ENCODE measurements at places on chromosomes 3 and 15.

DNA sequence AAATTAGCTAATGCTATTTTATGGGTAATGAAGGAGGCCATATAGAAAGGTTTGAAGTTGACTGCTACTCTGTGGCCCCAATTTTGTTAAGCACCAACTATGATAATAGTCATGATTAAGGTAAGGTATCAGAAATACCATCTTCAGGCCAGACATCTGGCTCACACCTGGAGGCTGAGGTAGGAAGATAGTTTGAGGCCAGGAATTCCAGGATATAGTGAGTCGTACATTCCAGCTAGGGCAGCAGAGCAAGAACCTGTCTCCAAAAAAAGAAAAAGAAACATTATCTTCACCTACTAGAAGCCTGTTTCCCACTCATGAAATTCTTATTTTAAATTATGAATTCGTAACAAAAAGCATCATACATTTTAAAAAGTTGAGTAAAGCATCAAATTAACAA, 64.4 kb downstream of the LRRC28 start:
- no peak for DNase-seq

- no peak for DNase-seq
Observed at GRCh38 chr3:179079537-179079936, 7.9 kb upstream of the ZMAT3 start.

DNA sequence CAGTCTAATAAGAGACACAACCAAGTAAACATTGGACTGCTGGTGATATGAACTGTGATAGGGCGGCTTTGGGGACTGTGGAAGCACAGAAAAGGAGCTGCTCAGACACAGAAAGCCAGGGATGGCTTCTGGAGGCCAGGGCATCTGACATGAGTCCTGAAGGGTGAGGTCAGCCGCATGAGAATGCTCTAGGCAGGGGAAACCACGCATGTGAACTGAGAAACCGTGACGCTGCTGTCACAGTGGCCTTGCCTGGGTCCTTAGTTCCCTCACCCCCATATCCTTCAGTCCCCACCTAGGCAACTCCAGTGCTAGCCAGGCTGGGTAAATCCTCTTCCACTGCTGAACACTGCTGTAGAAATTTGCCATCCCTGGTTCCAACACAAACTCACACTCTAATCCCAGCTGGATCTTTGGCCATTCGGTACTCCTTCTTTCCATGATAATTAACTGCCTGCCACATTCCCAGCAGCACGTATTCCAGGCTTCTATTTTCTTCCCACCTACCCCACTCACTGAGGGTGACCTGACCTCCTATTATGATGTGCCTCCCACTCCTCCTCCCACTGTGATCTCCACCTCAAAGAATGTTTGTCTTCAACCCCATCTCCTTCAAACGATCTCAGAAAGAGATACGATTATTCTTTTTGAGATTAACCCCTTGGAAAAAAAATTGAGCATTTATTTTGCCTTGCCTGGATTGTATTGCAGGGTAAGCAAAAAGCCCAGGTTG, 31.4 kb downstream of the CRYGS start:
- DNase-seq: no peak

DNA sequence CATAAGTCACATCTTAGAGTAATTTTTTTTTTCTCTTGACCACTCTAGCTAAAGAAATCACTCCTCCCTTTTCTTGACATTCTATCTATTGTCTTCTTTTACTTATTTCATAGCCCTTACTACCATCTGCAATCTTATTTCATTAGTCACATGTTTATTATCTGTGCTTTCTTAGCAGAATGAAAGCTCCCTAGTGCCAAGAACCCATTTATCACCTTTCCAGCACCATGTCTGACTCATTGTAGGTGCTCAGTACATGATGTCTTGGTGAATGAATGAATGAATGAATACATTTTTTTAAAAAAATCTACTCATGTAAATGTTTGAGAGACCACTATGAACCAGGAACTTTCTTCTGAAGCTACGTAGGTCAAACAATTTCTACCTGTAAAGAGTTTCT, 157.2 kb downstream of the CADPS start:
- no peak for DNase-seq

GRCh38 chr15:54547491-54547890, 569.2 kb downstream of the UNC13C start:
- DNase-seq: no peak

DNA sequence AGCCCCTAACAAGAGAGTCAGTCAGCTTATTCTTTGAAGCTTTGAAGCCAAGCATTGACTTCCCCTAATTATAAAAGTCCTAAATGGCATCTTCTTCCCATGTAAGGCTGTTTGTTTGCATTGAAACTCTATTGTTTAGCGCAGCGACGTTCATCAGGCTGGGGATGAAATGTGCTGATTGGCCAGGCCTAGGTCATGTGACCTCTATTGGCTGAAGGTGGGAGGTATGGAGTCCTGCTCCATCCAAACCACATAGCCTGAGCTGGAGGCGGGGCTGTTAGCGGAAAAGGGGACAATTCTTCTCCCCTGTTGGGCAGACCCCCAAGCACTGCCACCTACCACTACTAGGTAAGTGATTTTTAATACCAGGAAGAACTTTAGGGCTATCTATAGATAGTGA, 145.3 kb upstream of the PRR23C start:
- DNase-seq: no peak

- no peak for DNase-seq
Observed at GRCh38 chr3:149207475-149207874, 14.2 kb downstream of the CP start.

- DNase-seq: no peak
Observed at GRCh38 chr15:44193651-44194322, 1.3 kb downstream of the FRMD5 start.

DNA sequence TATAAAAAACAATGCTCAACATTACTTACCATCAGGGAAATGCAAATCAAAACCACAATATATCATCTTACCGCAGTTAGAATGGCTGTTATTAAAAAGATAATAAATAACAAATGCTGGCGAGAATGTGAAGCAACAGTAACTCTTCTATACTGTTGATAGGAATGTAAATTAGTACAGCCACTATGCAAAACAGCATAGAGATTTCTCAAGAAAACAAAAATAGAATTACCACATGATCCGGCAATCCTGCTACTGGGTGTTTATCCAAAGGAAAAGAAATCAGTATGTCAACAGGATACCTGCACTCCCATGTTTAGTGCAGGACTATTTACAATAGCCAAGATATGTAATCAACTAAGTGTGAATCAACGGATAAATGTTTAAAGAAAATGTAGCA, 48.1 kb downstream of the ADAM10 start:
- DNase-seq: no peak

DNA sequence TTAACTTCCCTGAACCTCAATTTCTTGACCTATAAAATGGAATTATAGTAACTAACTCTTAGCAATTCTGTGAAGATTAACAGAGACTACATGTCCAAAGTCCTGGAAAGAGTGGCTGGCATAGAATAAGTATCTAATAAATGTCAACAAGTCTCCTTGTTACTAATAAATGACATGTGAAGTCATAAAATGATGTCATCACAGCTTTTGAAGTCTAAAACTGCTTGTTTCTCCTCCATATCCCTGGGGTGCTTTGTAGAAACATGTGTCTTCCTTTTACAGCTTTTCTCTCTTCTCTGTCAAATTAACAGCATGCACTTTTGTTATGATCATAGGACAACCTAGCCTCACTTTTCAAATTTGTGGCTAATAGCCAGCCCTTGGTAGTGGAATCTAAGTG, 510.2 kb downstream of the NTRK3 start:
- no peak for DNase-seq

DNA sequence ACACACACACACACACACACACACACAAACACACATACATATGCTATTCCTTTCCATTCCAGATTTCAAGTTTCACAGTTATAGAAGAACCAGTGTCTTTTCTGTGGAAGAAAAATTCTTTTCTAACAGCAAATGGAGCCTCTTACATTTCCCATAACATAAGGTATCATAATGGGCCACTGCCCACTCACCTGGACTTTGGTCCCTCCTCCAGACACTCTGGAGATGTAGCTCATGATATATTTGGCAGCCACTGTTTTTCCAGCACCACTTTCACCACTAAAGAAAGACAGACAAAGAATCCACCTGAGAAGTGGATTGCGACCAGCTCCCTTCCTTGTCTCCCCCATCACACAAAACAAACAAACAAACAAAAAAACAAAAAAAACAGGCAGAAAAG, 29.8 kb downstream of the LDHAL6B start:
- DNase-seq: no peak

- no peak for DNase-seq
Observed at GRCh38 chr3:178419071-178419470, 117.2 kb upstream of the KCNMB2 start.

Data from central memory CD4-positive, alpha-beta T cell (primary cell).